ENCODE measurements at places on chromosomes 7 and 10.

DNA sequence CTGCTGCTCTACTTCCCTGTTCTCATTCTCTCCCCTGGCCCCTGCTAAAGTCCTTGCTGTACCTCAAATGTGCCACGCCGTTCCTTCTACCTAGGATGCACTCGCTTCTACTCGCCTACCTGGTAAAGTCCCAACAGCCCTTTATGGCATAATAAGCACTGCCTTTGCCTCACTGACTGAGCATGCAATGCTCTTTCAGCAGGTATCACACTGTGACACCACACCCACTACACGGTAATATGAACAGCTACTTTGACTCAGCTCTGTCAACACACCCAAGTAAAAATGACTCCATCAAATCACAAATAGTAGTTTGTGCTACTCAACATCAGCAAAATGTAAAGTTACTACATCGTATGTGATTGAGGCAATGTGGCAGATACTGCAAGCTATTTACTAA, 37.6 kb downstream of the FAM204A start:
- DNase-seq: no peak

DNA sequence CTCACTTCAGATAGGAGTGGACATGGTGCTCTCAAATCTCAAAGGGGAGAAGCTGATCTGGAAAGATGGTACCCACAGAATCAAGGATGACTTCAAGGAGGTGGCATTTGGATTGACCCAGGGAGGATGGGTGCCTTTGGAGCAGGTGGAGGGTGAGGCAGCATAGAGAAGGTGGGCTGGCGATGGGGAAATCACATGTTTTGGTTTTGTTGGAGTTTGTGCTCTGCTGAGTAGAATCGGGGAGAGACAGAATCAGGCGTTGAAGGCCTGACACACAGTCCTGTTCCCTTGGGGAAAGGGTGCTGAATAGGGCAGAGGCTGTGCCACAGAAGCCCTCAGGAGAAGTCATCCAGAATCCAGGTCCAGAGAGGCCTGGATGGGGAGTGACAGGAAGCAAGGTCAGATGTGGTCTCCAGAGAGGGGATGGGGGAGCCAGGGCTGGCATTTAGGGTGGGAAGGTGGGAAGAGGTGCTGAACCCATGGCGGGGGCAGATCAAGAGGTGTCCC, 291.1 kb downstream of the GLRX3 start:
- no peak for DNase-seq

GRCh38 chr7:101814991-101815825, 2.2 kb upstream of the CUX1 start:
- peak; percentile 72 for DNase-seq

DNA sequence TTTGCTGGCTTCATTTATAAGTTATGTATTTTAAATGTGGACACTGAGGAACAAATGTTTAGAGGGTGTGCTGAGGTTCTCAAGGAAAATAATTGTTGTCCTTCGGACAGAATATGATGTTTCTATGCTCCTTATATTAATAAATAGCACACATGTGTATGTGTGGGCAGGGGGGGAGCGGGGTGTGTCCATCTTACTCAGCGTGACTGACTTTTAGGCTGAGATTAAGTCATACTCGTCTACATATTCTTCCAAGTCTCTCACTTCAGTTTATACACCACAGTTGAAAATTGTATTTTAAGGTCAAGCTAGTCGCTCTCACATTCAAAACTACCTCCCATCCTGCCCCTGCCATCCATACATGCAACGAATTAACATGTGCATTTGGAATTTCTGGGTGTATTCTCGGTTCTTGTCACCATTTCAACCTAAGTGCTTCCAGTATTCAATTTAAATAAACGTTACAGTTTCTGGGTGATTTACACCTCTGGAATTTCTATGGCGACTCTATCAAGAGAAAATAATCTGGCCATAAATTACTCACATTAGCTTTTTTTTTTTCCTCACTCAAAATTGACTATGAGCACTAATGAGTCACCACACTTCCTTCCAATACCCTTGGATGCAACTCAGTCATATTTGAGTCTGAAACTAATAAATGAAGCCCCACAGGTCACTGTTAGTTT, 3.3 kb downstream of the PCDH15 start:
- DNase-seq: no peak

GRCh38 chr7:24419077-24419476, 135.1 kb downstream of the NPY start:
- DNase-seq: no peak

- no peak for DNase-seq
These were observed 14.9 kb upstream of the DNTT start for GRCh38 chr10:96289218-96289910.

DNA sequence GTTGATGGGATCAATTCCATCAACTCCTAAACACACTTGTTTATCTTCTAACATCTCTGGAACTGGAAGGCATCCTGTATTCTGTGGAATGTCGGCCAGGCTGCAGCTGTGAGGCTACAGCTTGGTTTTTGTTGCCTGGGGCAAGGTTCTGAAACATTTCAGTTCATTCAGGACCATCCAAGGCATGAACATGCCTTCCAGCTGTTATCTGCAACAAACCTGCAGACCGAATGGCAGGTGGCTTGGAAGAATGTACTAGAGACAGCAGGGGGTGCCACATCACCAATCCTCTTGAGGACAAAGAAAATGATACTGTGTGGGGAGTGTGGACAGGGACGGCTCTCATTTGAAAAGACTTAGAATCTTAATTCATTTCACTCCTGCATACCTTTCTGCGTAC, 12.4 kb downstream of the PAPOLB start:
- DNase-seq: no peak

GRCh38 chr10:29634105-29634504, 666 bp downstream of the SVIL start:
- DNase-seq: no peak

- no peak for DNase-seq
These were observed 51.9 kb downstream of the GNAT3 start for GRCh38 chr7:80459776-80460510.

DNA sequence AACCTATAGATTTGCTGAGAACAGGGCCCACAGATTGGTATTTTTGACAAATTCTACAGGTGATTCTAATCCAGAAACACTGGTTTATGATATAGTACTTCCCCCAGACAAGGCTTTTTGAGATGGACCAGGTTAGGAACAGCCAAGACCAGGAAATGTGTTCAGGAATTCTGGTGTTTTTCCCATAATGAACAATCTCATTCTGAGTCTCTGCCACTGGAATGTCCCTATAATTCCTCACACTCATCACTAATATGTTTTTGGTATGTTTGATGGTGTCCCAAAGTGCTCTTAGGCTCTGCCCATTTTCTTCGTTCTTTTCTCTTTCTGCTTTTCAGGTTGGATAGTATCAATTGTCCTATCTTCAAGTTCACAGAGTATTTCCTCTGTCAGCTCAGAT, 107.2 kb upstream of the IGFBP3 start:
- no peak for DNase-seq

GRCh38 chr10:113592380-113592779, 39.5 kb downstream of the HABP2 start:
- DNase-seq: no peak

All from right lobe of liver (tissue), 6 donors.